Stimulated activated CD4-positive, alpha-beta T cell treated with anti-CD3 and anti-CD28 coated beads, Interleukin-12 subunit alpha, Interleukin-12 subunit beta, amount 100 ng/mL, for 48 hours (primary cell): ENCODE measurements at places on chromosomes 16 and 17.

GRCh38 chr17:49664706-49665211 lies 13.1 kb downstream of the SPOP start:
- no peak for DNase-seq

- DNase-seq: no peak
Observed at GRCh38 chr16:79412783-79413225, 187.7 kb downstream of the MAF start.

DNA sequence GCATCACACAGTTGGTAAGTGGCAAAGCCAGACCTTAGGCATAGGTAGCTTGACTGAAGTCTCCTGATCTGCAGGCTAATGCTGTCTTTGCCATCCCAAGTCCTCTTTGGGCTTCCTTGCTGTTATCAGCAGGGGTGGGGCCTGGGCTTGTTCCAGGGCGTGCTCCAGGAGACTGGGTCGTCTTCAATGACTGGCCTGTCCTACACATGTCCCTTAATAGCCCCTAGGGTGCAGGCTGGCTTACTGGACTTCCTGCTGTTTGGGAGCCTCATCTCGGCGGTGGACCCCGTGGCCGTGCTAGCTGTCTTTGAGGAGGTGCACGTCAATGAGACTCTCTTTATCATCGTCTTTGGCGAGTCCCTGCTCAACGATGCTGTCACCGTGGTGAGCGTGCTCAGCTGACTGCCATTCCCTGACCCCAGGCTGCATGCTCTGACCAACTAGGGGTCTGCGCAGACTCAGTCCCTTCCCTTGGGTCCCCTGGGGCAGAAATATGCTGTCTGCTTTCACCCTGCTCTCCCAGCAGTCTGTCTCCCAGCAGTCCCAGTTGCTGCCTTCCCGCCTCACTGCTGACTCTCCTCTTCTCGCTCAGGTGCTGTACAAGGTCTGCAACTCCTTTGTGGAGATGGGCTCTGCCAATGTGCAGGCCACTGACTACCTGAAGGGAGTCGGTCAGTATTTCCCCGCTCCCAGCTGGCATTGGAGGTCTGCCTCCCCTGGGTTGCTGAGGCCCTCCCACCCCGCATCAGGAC lies 6.2 kb downstream of the SLC9A5 start:
- DNase-seq: no peak

DNA sequence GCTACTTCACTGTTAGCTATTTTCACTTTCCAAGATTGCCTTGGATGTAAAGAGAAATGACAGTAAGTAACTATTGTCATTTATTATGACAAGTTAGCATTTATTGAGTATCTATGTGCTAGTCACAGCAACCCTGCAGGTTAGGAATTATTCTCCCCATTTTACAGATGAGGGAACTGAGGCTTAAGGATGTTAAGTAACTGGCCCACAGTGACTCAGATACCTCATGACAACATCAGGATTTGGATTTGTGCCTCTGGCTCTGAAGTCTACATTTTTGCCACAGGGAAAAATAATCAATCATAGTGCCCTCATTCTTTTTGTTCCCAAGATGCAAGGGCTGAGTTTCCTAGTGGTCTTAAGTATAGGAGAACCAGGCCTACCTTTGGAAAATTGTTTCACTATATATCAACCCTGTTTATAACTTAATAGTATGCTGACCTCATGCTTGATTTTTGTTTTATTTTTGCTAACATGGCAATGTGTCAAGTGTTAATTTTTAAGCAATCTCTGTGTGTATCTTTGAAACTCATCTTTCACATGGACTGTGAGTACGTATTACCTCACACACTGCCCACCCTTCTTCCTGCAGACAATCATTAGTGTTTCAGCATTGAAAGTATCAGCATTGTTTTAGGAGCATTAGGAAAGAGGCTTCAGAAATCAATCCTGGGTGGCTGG lies 105.0 kb downstream of the TANGO6 start:
- DNase-seq: no peak

DNA sequence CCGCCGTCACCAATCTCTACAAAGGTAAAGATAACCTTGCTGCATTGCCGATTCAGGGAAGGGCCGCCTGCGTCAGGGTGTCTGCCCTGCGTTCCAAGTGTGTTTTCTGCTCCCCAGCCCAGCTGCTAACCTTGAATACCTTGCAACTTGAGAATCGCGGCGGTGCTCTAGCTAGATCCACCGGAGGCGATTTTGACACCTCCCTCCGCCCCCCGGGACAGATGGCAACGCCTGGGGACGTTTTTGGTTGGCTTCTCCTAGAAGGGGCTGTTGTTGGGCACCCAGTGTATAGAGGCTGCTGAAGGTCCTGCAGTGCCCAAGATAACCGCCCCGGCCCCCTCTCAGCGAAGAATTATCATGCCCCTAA lies 1.5 kb downstream of the HAPSTR1 start:
- DNase-seq: no peak

DNA sequence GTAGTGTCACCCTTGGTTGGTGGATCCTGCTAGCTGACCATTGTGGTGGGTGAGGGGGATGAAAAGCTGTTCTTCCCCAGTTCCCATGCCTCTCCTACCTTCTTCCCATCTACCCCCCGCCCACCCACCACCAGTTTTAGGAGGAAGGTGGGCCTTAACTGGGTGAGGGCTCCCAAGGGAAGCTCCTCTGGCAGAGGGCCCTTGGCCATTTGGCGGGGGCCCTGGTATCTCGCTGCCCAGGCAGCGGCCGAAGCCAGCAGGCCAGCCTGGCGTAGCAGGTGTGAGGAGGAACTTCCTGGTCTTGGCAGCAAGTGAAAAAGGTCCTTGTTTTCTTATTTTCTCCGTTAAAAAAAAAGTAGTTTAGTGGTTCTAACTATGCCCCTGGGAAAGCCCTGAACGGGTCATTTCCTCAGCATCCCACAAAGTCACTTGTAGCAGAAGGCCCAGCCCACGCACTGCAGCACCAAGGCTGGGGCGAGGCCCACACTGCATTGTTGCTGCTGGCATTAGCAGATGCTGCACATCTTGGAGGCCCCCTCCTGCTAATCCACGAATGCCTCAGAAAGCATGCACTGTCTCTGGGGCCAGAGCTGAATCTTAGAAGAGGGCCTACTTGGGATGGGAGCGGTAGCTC lies 72.5 kb downstream of the MPRIP start:
- DNase-seq: no peak

DNA sequence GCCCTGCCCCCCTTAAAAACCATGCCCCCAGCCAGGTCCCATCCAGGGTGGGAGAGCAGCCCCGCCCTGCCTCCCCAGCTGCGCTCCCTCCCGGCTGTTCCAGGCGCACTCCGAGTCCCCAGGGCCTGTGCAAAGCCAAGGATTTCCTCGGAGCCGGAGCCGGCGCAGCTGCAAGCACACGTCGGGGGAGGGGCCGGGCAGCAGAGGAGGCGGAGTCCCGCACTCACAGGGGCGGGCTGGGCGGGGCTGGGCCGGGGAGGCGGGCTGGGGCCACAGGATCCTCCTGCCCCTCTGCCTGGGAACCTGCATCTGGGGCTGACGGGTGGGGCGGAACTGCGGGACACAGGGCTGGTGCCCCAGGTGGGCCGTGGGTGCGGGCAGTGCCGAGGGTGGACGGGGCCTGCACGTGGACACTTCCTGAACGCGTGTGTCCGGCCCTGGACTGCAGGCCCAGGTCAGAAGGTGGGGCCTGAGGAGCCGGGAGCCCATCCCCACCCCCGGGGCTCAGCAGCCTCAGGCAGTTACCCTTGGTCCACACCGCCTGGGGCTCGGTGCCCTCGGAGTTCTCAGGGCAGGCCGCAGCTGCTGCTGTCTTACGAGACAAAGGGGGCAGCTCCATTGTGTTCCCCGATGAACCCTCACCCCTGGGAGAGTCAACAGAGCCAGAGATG lies 24.0 kb upstream of the SSTR5 start:
- DNase-seq: no peak

- DNase-seq: no peak
Observed at GRCh38 chr16:74462361-74462760, 41.1 kb upstream of the CLEC18B start.

DNA sequence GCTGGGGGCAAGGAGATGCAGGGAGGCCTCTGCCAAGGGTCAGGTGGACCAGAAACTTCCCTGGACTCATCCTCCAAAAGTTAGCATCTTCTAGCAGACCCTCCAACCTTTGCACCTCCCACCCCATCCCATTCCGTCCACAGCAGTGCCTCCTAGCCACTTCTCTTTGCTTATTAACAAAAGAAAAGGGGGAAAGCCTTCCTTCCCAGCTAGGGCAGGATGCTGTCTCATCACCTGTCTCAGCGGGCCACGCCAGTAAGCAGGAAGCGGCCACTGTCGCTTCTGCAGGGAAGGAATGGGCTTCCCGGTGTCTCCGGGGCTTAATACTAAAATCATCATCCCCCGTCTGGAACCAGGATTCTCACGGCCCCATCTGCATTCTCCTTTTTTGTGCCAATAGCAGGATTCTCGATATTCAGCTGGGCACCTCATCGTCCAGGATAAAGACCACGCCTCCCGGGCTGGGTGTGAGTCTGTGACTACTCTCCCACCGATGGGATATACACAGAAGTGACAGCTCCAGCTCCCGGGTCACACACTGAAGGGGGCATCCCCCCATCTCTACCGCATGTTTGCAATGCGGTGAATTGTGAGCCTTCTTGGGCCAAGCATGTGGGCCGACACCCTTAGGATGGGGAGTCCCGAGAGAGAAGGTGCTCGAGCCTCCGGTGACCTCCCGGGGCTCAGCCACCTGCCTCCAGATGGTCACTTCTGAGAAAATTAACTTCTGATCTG lies 15.5 kb upstream of the RBFOX3 start:
- no peak for DNase-seq

- DNase-seq: no peak
Observed at GRCh38 chr16:81095653-81095952, 592 bp downstream of the GCSH start.

GRCh38 chr16:47925811-47926460 lies 229.9 kb downstream of the ABCC12 start:
- DNase-seq: no peak

DNA sequence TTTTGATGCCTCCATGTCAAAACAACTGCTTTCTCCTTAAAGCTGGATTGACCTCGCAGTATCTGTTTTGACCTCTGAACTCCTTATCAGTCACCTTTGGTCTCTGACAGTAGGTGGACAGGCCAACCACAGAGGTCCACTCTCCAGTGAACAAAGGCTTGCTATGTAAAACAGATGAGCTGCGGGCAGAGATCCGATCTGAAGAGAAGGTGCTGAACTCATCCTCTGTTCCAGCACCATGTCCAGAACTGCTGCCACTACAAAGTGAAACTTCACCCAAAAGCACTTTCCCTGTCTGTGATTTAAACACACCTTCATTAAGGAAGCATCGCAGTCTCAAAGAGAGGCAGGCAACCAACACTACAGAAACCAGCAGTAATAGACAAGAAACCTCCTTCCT lies 117.3 kb upstream of the CORO6 start:
- DNase-seq: no peak

GRCh38 chr17:33888455-33888854 lies 366.6 kb upstream of the CCL2 start:
- no peak for DNase-seq

DNA sequence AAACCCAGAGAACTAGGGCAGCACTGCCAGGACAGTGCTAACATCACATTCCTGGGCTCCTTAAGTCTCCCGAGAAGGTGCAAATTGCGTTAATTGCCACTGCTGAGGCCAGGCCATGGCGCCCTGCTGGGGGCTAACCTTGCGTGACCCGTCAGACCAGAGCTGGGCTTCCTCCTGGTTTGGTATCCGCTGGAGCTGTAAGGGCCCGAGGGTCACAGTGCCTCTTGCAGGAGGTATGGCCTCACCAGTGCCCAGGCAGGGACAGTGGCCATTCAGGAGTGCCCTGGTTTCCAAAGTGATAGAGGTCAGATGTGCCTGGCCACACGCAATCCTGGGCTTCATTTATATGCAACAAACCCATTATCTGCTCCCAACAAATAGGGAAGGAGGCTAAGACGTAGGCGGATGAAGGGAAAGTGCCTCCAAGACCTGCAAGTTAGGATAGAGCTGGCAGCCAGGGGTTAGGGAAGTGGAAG lies 17.7 kb upstream of the ADCY9 start:
- DNase-seq: no peak

DNA sequence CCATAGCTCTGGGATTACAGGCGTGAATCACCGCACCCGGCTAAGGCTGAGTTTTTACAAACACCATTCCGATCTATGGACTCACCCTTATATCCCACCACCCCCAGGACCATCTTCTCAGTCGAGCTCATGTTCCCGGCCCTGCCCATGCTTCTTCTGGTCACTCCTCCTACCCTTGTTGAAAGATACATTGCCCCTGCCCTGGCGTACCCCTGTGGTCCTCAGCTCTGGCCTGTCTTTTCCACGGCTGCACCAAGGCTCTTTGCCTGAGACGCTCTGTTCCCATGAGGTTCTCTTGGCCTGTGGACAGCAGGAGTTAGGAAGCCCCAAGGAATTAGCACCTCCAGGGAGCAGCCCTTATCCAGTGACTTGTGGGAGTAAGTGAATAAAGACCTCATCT lies 379.4 kb upstream of the TNRC6C start:
- no peak for DNase-seq

GRCh38 chr16:22120440-22120839 lies 28.1 kb downstream of the VWA3A start:
- DNase-seq: no peak

GRCh38 chr17:17022456-17022855 lies 19.8 kb upstream of the MPRIP start:
- DNase-seq: no peak

DNA sequence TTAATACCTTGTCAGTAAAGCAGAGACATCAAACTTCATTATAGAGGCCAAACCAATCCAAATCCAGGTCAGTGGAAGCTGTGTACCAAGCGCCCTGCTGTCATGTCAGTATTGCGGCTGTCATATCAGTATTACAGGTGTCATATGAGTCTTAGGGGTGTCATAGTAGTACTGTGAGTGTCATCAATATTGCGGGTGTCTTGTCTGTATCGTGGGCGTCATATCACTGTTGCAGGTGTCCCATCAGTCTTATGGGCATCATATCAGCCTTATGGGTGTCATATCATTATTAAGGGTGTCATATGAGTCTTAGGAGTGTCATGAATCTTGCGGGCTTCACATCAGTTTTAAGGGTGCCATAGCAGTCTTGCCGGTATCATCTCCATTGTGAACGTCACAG lies 6.0 kb upstream of the PRDM7 start:
- DNase-seq: no peak

GRCh38 chr17:58144801-58145200 lies 3.4 kb upstream of the OR4D1 start:
- no peak for DNase-seq

DNA sequence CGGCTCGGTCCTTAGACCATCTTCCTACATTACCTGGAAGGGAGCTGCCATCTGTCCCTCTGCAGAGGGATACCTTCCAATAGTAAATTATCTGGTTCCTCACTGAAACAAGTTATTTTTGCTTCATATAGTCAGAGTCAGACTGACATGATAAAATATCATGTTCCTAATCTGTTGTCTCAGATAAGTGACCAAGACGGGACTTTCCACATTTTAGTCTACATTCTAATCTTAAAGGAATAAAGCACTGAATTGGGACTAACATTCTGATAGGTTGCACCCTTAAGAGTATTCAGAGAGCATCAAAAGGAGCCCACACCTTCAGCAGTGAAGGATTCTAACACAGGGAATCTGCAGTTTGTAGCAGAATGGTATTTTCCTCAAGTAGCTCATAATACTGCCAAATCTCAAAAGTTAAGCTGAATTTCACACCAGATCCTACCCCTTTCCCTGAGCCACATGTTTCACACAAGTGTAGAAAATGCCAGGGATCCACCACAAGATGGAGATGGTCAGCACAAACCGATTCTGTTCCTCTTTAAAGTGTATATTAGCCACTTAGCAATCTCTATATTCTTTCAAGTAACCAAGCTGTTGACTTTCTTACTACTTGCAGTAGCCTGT lies 13.4 kb downstream of the GINS2 start:
- DNase-seq: no peak

- DNase-seq: no peak
Observed at GRCh38 chr16:65675161-65675560, 553.3 kb upstream of the CDH11 start.

- DNase-seq: no peak
Observed at GRCh38 chr16:11135464-11135973, 120.5 kb downstream of the SOCS1 start.
